ENCODE measurements at places on chromosomes 4 and X.

DNA sequence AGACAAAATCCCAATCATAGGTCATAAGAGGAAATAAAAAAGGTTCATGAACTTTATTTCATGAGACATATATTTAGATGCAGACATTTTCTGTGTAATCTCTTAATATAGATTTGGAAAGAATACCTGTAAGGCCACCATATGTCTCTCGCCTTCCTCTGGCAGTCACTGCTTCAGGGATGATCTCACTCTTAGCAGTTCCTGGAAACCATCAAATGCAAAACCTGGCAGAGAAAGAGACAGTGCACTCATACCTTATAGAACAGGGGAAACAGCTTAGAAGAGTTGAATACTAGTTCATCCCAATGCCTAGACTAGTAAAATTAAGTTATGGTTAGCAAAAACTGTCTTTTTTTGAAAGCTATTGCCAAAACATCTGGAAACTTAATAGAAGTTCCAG lies 243.3 kb downstream of the GASK1B start:
- DNase-seq: peak; percentile 50

- no peak for DNase-seq
Observed at GRCh38 chr4:177492022-177492421, 49.8 kb upstream of the AGA start.

DNA sequence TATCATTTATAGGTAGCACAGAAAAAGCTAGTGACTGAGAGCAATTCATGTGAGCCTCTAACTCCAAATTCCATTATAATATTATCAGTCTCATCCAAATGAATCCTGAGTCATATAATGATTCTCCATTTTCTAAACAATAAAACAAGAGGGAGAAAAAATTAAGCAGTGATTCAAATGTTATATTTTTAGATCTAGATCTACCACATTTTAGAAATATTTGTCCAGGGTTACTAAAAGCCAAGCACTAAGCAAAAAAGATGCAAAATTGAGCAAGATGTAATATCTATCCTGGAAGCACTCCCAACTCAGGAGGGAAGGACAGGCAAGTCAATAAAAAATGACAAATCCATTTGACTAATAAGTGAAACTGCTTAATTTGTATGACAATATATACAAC lies 172.8 kb downstream of the FBXW7 start:
- no peak for DNase-seq

- DNase-seq: no peak
Observed at GRCh38 chrX:44291468-44292092, 51.9 kb downstream of the EFHC2 start.

DNA sequence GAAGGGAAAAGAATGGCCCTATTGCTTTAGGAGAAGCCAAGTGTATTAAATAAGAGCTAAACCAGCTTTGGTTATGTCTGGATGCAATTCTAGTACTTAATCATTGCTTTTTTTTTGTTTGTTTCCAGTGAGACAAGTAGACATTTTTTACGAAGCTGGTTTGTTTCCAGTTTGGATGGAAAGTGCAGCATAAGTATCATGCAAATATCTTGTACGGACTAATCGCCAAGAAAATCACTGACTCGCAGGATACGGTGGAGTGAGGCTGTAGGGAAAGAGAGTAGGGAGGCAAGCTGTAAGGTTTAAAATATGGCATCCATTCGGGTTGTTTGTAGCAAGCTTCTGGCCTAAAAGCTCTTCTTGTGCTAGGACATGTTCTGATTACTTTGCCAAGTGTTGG lies 64.8 kb downstream of the HPGD start:
- DNase-seq: peak; percentile 76

- peak; percentile 78 for DNase-seq
Observed at GRCh38 chrX:101415180-101416145, 7.4 kb downstream of the HNRNPH2 start.

DNA sequence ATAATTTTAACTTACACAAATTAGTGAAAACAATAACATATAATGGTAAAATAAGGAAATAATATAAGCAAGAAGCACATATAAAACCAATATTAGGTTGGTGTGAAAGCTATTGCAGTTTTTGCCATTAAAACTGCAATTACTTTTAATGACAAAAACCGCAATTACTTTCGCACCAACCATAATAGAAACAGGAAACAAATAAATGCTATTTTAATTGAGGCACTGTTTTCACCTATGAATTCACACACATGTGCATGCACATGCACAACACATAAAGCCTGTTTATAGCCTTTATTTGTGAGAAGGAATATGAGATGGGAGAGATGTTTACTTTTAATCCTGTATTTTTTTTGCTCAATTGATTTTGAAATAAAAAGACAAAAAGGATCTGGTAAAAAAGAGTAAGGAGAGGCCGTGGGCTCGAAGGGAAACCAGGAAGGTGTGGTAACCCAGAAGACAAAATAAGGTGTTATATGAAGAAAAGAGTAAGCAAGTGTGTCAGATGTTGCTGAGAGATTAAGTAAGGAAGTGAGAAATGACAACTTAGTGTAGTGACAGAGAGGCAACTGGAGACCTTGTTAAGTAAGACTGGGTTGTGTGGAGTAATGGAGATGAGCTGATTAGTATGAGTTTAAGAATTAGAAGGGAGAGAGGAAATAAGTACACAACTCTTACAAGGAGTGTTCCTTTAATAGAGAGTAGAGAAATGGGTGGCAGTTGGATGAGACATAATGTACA lies 69.0 kb downstream of the KLHL13 start:
- no peak for DNase-seq

DNA sequence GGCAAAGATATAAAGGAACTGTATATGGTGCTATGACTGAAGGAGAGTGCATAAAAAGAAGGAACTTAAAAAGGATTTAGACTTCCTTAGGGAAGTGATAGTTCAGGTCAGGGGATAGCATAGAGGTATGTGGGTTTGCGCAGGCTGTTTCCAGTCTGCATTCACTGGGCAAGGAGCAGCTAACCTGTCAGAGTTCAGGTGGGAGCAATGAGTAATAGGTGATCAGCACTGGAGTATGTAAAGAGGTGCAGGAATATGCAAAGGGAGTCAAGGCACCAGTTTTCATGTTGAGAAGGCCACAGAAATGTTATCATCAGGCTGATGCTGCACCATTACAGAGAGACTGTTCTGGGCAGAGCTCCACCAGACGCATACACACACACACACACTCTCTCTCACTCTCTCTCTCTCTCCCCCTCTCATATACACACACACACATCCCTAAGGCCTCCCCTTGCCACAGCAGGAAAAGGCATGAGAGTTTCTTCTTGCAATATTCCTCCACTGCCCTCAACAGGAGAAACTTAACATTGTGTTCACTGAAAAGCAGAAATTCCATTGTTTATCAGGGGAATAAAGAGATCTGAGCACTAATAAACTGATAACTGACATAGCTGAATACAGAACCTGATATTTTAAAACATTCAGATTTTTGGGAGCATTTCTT lies 256.4 kb upstream of the GRID2 start:
- peak; percentile 87 for DNase-seq

DNA sequence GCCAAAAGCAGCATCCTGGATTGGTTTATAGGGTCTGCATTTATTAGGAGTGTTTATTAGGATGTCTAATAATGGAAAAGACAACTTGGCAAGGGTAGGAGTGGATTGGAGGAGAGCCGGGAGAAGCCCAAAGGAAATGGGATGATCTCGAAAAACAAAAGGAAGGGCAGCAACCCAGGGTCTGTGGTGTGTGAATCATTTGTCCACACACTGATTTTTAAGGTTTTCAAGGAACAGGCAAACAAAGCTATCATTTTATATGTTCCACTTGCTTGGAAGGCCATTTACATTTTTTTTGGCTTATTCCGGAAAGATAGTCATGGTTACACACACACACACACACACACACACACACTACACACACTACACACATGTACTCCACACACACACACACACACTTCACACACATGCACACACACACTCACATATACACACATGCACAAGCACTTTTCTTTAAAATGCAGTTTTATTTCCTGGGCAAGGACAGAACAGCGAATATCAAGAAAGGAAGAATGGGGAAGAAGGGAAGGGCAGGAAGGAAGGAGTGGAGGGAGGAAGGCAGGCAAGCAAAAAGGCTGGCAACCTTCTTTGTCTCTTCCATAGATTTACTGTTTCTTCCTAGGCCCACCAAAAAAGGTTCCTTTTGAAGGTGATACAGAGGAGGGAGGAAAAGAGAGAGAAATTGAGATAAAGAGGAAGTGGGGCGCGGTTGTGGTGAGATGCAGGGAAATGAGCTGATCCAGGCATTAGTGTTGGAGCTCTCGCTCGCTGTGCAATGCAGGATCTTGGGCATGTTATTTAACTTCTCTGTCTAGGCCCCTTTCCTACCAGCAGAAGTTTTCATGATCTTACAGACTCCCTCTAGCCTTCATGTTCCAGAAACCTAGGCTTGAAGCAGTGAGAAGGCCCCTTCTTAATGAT lies 88.6 kb upstream of the MAML3 start:
- peak; percentile 67 for DNase-seq

GRCh38 chr4:151198748-151199147 lies 78.2 kb upstream of the PRSS48 start:
- DNase-seq: no peak

GRCh38 chr4:20028645-20029044 lies 223.1 kb upstream of the SLIT2 start:
- DNase-seq: no peak

GRCh38 chrX:71604141-71604540 lies 14.2 kb downstream of the CXCR3 start:
- no peak for DNase-seq

DNA sequence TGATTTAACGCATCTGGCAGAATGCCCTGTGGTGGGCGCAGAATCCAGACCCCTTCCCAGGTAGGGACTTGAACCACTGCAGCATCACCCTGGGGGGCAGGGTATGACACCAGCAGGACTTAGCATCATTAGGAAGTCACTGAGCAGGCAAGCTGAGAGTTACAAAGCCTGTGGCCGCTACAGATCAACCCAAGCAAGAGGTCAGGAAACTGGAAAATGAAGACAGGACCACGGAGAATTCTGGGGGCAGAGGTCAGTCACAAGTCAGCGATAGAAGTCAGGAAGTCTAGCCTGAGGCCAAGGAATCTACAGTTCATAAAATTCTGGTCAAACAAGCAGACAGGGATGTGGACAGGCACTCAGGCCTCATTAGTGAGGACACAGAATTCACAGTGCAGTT lies 108.4 kb downstream of the CHIC2 start:
- no peak for DNase-seq

GRCh38 chr4:38663090-38663800 lies 754 bp upstream of the KLF3 start:
- DNase-seq: peak; percentile 56

- no peak for DNase-seq
Observed at GRCh38 chr4:48642421-48643374, 137.4 kb downstream of the FRYL start.

- DNase-seq: peak; percentile 66
Observed at GRCh38 chrX:154541896-154542722, 4.5 kb downstream of the G6PD start.

DNA sequence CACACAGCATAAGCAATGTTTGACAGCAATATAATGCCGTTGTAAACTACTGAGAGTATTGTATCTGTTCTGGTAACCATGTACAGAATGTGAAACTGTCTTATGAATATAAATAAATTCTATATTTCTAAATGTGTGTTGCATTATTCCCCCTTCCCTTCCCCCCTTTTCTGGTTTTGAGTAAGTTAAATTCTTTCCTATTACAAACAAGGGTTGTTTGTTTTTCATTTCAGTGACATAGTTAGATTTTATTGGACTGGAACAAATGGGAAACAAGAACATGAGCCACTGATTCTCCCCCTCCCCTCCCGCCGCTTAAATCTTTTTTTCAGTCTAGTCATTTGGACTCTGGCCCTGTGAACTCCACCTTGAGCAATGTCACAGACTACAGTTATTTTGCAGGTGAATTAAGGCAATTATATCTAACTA lies 69.8 kb downstream of the GPAT3 start:
- no peak for DNase-seq

- DNase-seq: no peak
Observed at GRCh38 chrX:16199343-16199742, 32.1 kb downstream of the MAGEB17 start.

DNA sequence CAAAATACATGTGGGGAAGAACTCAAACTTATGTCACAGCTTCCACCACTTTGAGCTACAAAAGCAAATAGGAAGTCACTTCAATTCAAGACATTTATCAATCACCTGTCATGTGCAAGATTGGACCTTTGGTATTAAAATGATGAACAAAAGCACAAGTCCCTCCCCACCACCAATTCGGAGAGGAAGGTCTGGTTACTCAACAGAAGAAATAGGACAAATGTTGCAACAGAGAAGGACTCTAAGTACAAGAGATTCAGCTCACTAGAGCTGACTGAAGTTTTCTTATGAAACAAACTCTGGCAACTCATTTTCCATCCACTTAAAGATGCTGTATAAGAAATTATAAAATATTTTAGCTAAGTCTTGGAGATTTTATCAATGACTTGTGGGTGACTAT lies 16.0 kb upstream of the MMRN1 start:
- DNase-seq: no peak

- DNase-seq: no peak
Observed at GRCh38 chr4:89290727-89291516, 16.7 kb downstream of the GPRIN3 start.

DNA sequence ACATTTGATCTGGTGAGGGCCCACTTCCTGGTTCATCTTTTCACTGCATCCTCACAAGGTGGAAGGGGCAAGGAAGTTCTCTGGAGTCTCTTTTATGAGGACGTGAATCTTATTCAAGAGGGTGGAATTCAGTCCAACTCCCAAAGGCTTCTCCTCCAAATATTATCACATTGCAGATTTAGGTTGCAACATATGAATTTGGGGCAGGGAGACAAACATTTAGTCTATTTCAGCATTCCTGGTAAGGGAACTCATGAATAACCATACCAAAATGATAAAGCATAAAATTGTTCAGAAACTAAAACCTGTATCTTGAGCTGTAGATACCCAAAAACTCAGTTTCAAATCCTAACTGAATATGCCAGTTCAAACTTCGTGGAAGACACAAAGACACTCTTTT lies 246.8 kb downstream of the QDPR start:
- DNase-seq: no peak

GRCh38 chr4:136873555-136873954 lies 658.7 kb downstream of the PCDH18 start:
- no peak for DNase-seq

DNA sequence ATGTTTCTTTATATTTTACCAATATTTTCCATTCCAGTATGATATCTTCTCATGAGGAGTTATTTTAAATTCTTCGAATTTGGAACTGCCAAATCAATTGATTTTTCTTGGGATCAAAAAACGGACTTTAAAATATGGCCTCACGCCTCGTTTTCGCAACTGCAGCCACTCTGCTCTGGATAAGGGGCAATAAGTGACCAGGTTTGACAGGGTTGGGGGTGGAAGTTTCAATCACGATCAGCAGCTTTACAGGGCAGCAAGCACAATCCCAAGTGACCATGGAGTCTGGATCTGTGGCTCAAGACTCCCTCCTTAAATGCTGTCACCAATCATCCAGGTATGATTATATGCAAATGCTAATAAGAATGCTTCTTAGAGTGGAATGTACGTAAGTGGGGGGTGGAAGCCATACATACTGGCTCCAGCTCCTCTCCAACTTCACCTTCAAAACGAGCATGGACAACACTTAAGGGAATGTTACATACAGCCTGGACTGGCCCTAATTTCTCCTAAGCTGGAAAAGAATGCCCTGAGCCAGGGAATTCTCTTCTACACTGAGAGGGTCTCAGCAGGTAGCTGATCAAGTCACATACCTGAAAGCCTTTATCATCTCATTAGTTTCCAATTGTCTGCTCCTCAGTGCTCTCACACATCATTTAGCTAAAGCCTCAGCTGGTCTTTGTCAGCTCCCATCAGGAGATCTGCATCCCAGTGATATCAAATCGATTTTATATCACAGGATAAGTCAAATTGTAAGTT lies 176.9 kb upstream of the DCAF8L1 start:
- DNase-seq: no peak
